ENCODE measurements at places on chromosomes 1 and 21. TPM values are rescaled to one million over a fixed set of nuclear protein-coding genes. Genes with fewer than 3 reads are reported as not detected.

ISG15 gene
- 13.1 TPM for total RNA-seq

CRP gene
- total RNA-seq = not detected

DNAI4 gene
- 12.1 TPM for total RNA-seq

DNA sequence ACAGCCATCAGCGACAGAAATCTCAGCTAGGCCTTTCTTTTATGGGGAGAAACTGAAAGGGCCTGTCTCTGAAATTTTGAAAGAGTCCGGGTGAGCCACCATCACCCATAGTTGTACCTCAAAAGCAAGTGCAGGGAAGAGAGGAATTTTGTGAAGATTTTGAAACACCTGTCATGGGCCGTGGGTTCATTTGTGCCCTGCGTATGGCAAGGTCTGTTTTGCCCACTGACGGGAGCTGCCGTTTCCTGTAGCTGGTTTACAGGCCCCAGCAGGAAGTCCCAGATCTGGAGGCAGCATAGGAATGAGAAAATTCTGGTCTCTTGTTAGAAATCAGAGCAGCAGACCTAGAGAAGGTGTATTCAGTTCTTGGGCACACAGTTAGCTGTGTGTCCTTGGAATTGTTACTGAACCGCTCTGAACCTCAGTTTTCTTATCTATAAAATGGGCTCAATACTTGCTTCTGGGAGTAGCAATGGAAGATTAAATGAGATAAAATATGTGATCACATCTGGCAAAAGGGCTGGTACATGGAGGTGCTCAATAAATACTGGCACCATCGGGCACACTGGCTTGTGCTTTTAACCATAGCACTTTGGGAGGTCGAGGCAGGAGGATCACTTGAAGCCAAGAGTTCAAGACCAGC lies 52.5 kb downstream of the MAN1C1 start:
- ATAC-seq = no peak

- no peak for ATAC-seq
Measured at GRCh38 chr1:198837278-198838021, 198.6 kb downstream of the PTPRC start.

All from motor neuron (in vitro differentiated cells).